ENCODE measurements at places on chromosomes 12 and 14.

- no peak for DNase-seq
Observed at GRCh38 chr12:79267580-79267979, 403.0 kb downstream of the SYT1 start.

DNA sequence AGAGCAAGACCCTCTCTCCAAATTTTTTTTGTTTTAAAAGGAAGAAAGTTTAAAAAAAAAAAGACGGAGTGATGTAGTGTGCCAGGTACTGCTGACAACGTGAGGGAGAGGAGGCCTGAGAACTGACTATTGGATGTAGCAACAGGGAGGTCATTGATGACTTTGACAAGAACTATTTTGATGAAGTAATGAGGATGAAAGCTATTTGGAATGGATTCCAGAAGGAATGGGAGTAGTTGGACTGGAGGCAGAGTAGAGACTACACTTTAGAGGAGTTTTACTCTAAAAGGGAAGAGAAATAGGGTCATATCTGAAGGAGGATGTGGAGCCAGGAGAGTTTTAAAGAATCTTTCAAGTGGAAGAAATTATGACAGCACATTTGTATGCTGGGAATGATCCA, 27.8 kb upstream of the SLC38A2 start:
- DNase-seq: no peak

GRCh38 chr12:116537101-116537904, 21.9 kb upstream of the MAP1LC3B2 start:
- DNase-seq: peak; percentile 83

DNA sequence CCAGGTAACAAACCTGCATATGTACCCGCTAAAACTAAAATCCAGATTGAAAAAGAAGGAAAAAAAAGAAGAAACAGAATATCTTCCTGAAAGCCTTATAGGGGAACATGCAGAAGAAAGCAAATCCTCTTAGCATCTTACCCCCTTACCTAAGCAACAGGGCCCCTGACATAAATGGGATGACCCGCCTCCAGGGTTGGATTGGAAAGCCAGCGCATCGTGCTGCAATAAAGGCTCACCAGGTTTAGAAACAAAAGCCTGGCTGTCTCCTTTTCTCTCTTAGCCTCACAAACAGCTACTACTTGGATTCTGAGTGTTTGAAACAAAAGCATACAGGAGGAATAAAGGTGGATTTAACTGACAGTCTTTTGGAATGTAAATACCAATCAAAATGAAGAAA, 13.8 kb upstream of the ADCK1 start:
- DNase-seq: no peak

DNA sequence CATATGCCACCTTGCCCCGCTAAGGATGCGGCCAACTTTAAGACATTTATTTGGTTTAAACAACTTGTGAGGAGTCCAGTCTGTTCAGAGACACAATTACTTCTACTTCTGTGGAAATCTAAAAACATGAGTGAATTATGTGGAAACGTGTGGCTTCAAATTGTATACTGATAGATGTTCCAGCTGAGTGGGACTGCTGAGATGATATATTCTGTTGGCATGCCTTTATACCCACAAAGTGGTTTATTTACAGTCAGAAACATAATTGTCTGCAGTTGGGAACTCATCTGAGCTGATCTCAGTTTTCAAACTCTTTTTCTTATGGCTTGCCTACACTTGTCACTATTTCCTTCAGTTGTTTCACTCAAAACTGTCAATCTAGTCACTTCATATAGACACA, 67.8 kb downstream of the FLRT2 start:
- DNase-seq: no peak

GRCh38 chr14:69275331-69275730, 15.4 kb downstream of the GALNT16 start:
- no peak for DNase-seq

DNA sequence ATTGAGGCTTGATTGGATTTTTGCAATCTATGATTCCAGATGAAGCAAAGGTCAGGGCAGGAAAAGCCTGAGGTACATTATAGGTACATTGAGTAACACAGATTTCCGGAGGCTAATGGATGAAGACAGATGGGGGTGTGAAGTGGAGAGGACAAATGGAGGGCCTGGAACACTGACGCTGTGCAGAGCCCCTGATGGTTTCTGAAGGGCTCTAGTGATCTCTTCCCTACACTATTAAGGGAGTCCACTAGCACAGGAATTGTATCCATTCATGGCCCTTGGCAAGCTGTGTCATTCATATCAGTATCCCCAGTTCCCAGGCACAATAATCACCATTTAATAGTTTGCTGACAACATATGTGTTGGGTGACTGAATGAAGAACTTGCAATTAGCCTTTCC, 284.8 kb downstream of the ITPR2 start:
- no peak for DNase-seq

Measured in kidney glomerular epithelial cell (primary cell).